H54 (cell line): ENCODE measurements at places on chromosomes 13 and 19.

DNA sequence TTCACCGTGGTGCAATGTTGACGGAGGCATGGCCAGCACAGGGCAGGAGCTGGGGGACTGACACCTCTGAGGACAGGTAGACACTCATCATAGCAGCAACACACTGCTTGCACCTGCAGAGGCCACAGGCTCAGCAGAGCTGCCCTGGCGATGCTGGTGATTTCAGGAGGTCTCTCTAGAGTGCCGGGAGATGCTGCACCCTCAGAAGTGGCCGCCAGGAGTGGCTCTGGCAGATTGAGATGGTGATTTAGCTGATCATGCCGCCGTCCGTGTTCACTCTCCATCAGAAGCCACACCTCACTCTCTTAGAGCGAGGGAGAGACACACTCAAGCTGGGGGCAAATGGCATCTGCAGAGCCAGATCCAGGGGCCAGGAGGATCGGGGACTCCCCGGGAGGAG lies 244.6 kb upstream of the SGCG start:
- DNase-seq: no peak

DNA sequence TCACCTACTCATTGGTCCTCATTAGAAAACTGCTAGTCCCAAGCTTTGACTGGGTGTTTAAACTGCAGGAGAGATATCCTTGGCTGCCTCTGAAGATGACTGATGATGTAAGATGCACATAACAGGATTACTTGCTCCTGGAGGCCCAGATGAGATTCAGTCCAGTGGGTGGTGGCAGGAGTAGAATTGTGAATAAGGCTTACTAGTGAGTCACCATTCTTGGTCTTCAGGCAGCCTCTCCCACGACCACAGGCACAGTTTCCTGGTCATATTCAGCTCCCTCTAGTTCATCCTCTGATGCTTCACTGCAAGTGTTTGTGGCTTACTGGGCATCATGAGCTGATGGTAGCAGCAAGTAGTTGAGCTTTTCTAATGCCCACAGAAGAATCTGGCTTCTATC lies 12.1 kb downstream of the SERTM1 start:
- DNase-seq: no peak

GRCh38 chr13:48402325-48402932 lies 10.5 kb downstream of the LPAR6 start:
- DNase-seq: no peak

DNA sequence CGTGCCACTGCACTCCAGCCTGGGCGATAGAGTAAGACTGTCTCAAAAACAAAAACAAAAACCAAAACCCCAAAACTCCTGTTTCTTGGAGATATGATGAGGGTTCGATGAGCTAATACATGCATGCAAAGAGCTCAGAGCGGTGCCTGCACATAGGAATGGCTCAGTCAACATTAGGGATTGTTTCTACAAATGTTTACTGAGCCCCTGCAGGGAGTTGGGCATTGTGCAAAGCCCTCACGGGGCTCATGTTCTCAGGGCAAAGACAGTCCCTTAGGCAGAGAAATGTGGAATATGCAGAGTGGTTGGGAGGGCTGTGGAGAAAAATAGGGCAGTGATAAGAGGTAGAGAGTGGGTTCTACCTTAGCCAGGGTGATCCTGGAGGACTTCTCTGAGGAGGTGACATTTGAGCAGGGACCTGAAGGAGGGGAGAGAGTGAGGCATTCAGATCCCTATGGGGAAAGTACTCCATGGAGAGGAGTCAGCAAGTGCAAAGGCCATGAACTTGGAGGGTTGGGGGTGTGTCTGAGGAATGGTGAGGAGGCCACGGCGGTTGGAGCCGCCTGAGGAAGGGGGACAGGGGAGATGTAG lies 1.5 kb upstream of the EHD2 start:
- no peak for DNase-seq

DNA sequence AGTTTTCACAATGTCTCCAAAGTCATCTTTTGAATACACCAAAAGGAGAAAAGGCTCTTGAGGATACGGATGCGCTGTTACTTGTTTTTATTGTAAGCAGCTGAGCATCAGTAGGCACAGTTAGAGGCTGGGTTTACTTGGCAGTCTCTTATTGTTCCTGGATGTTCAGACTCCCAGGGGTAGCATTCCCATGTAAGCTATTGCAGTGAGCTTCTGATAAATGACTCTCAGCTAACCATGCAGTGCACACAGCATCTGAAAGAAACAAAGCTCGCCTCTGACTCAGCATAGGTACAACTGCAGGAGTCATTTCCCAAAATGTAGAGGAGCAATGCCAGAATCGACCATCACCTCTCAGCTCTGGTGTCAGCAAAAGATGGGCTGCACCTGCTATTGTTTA lies 84.8 kb downstream of the DCT start:
- DNase-seq: no peak

- no peak for DNase-seq
Observed at GRCh38 chr13:78786459-78786858, 127.5 kb upstream of the OBI1 start.

GRCh38 chr13:85724546-85725432 lies 74.4 kb downstream of the SLITRK6 start:
- no peak for DNase-seq

- no peak for DNase-seq
Observed at GRCh38 chr13:76720821-76721220, 165.4 kb downstream of the KCTD12 start.

- DNase-seq: no peak
Observed at GRCh38 chr13:99800011-99800410, 171.6 kb downstream of the ZIC5 start.

- peak; percentile 77 for DNase-seq
Observed at GRCh38 chr19:11138601-11139300, 16.8 kb downstream of the SPC24 start.

DNA sequence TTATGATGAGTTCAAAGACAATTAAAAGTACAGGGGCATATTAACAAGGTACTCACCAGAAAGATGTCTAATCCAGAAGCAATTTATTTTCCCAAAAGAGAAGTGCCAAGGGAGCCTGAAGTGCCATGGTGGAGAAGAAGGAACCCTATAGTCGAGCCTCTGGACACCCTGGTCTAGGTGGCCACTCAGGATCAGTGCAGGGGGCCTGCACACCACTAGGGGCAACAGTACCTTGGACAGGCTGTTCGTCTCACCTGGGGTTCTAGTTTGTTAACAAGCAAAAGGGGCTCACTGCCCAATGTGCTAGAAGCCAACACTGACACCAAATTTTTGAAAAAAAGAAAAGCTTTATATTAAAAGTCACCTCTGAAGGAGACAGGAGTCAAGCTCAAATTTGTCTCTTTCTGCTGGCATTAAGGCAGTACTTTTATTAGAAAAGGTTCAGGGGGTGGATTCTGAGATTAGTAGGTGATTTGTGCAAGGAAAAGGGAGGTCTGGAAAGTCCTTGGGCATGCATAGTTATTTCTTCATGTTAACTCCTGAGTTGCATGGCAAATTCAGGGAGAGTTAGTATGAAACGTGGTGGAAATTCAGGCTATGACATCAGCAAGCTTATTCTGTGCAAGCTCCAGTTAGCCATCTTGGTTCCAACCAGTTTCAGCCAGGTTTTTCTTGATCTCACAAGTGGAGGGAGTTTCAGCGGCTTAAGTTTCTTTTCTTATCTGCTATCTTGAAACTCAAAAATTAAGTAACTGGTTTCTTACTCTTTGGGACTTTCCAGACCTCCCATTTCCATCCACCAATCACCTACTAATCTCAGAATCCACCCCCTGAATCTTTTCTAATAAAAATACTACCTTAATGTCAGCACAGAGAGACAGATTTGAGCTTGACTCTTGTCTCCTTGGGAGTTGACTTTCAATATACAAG lies 884 bp upstream of the CBY2 start:
- no peak for DNase-seq

DNA sequence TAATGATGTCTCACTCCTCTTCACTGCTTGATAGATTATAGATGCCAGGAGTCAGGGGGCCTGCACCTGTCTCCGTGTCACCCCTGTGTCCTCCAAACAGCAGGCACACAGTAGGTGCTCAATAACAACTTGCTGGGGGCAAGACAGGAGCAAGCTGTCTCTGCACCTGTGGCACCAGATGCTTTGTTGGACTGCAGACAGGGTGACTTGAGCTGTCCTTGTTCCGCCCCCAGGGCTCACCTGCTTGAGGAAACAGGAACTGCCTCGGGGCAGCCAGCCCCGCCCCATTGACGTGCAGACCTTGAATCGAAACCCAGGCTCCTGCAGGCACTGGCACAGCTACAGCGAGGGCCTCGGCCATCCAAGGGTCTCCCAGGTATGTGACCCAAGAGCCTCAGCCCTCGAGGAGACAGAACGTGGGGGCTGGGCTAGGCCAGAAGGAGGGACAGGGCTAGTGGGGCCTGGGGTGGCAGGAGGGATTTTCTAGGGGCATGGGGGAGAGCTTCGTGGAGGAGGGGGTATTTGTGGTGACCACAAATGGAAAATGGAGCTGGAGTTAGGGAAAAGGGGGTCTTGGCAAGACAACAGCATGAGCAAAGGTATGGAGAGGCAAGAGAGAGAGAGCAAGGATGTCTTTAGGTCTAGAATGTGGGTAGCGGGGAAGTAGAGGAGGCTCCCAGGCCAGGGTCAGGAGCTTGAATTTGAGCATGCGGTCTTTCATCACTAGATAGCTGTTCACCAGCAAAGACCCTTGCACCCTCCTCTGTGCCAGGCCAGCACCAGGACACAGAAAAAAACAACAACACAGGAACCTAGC lies at the start of gene HSH2D:
TSS of gene HSH2D (plus strand) at position 287 of the 817 bp plus-strand sequence. CDS start 5,066 bp downstream, outside the sequence.
- DNase-seq: no peak
